ENCODE measurements at places on chromosomes 2 and 18.
A peak's percentile ranks its signal among the peaks of the same experiment; 100 is the strongest.

DNA sequence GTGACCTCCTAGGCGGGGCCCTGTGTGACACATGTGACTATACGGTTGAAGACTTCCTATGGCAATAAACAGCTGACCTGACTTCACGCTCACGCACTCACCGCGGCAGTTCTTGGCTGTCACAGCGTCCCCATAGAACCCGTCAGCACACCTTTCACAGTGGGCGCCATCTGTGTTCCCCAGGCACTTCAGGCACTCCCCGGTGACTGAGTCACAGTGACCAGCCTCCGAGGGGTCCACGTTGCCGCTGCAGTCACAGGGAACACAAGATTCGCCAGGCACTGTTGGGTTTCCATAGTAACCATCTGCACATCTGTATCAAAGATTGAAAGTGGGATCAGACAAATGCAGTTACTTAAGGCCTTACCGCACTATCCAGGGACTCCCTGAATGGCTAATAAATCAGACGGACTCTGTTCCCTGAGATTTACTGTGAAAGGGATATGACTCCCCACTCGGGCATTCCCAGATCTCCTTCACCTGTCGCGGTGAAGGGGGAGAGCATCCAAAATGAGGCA, 94.5 kb downstream of the LAMA1 start:
- no peak for DNase-seq

GRCh38 chr18:27579364-27579763, 394.3 kb upstream of the CHST9 start:
- DNase-seq, result no peak

GRCh38 chr2:94982675-94983074, 42.8 kb upstream of the MAL start:
- DNase-seq, result no peak

- DNase-seq, result peak; percentile 54
Measured at GRCh38 chr18:51153659-51154371, 43.7 kb downstream of the MEX3C start.

All from stimulated activated CD4-positive, alpha-beta T cell treated with anti-CD3 and anti-CD28 coated beads, Interleukin-2, amount 100 ng/mL, for 24 hours (primary cell).